ENCODE measurements at places on chromosomes 5 and 9.

DNA sequence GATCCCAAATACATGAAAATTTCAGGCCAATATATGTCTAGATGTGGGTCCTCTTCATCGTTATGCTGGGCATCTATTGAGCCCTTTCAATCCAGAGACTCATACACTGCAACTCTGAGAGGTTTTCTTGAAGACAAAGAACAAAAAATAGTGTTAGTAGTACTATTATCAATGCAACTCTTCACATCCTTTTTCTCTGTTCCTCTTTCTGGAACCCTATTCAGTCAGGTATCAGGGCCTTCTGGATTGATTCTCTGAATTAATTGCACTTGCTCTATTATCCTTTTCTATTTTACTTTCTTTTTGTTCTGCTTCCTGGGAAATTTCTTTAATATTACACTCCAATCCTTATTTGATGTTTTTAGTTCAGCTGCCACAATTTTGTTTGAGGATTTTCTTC, 18.5 kb upstream of the FAM120A start:
- no peak for DNase-seq

DNA sequence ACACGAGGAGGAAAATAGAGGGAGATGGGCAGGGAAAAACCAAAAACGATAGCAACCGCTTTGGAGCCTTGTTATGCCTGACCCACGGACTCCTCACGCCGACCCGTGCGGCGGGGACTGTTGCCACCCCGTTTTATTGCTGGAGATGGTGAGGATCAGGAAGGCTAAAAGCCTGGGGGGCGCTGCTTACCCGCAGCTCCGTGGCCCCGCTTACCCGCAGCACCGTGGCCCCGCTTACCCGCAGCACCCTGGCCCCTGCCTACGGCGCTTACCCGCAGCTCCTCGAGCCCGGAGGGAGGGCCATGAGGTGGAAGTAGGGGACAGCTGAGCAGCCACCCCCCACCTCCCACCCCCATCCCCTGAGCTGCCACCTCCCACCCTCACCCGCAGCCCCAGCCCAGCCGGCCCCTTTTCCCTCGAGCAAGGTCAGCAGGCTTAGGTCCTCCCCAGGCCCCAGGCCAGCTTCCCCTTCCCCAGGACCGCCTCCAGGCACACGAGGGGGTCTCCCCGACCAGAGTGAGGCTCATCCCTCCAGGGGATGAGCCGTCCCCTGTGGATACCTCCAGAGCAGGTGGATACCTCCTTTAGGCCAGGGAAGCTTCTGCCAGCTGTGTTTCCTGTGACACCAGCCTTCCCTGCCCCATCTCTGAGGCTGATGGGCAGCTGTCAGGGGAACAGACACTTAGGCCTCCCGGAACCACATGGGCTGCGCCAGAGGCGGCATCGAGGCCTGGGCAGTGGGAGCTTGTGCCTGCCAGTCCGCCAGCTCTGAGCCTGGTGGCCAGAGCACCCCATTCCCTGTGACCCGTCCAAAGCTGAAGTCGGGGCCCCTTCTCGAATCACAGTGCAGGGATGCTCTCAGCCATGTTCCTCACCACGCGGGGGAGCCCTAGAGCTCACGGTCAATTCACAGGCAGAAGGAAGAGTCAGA, 92.3 kb downstream of the LMX1B start:
- no peak for DNase-seq

GRCh38 chr9:33932078-33932807, 115.3 kb downstream of the UBE2R2 start:
- no peak for DNase-seq

DNA sequence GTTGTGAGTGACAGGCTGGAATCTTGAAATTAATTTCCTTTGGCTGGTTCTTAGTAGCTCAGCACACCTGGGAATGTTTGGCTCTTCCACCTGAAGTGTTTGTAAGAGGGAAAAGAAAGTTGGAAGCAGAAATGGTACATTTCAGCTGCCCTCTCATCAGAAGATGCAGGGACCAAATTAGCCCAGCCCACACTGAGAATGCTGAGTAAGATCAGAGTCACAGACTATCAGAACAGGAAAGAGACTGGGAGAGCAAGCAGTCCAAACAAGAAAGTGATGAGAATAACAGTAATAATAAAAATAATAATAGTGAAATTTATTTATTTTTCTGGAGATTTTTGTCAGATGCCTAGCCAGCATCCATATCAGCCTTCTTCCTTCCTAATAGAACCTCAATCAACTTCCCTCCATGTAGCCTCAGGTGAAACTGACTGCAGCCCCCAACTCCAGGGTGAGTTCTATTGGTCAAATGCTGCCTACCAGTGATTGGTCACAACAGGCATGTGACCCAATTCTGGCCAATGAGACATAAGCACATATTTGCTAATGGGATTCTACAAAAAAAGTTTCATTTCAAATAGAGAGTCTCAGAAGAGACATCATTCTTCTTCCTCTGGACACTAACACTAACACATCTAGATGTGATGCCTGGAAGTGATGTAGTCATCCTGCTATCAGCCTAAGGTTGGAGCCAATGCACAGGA, 31.2 kb upstream of the ADRA1B start:
- peak; percentile 18 for DNase-seq

Measured in fibroblast of upper back skin (primary cell).